ENCODE measurements at places on chromosomes 12 and 14. TPM values are rescaled to one million over a fixed set of nuclear protein-coding genes. Genes with fewer than 3 reads are reported as not detected.
A peak's percentile ranks its signal among the peaks of the same experiment; 100 is the strongest.

DNA sequence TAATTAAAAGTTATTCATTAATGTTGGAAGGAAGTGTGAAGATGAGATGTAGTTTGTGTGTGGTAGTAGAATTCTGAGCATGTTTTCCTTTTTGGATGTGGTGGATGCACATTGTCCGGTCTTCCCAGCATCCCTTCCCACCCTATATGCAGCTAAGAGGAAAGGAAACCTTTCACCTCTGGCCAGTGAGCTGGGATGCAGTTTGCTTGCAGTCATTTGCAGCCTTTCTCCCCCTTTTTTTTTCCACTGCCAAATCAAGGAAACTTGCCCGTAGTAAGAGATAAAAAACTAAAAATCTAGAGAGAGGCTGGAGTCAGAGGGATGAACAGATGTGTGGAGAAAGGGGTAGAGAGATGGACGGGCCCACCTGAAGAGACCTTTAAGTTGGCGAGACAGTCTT, 72.5 kb upstream of the SLC38A2 start:
- DNase-seq: no peak

DNA sequence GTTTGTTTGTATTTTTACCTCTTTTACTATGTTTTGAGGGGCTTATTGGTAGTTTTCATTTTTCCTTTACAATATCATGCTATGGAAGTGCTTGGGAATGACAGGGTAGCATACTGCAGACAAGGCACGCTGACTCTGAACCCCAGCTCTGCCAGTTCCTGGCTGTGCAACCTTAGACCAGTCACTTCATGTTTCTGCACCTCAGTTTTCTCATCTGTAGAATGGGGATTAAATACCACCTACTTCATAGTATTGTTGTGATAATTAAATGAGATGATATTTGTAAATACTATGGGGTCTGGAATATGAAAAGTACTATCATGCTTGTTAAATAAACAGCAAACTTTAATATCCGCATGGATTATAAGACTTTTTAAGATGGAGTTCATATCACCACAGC, 35.4 kb downstream of the SRRM4 start:
- DNase-seq: no peak

DNA sequence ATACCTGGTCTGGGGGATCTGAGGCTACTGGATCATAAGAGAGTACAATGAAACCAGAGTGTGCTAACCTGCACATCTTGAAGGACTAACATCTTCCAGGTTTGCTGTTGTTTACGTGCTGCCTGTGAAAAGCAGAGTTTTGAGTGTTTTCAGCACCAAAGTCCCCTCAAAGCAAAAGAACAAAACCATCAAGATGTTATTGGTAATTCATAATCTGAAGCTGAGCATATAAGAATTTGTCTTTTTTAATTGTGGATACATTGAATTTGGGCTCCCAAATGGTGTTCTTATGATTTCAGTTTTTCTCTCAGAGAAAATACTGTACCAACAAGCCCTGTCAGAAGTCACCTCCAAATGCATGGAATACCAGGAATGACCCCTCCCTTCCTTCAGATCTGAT, 110.2 kb downstream of the BTG1 start:
- DNase-seq: no peak

DNA sequence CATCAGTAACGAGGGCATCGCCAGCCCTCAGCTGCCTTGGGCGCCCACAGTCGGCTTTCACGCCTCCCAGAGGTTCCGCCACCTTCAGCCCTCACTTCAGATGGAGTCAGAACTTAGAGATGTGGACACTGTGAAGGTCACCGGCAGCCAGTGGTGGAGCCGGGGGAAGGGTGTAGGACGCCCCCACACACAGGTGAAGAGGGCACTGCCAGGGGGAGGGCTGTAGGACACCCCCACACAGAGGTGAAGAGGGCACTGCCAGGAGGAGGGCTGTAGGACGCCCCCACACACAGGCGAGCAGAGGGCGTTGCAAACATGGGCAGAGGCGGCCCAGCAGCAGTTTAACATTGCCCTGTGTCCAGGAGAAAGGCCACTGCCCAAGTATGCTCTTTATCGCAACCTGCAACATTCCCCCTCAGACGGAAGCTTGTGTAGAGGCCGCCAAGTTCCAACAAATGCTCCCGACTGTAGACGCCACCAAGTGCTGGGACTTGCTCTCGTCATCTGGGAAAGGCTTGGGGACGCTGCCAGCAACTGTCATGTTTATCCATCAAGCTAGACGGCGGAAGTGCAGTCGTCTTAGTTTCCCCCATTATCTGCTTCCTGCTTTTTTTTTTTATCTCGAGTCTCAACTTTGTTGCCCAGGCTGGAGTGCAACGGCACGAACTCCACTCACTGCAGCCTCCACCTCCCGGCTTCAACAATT, 4.9 kb upstream of the ANKLE2 start:
- DNase-seq: no peak

GRCh38 chr12:95548539-95549391, 2.5 kb downstream of the USP44 start:
- peak; percentile 82 for DNase-seq

GRCh38 chr12:31201382-31201781, 124.6 kb downstream of the SINHCAF start:
- DNase-seq: no peak

DNA sequence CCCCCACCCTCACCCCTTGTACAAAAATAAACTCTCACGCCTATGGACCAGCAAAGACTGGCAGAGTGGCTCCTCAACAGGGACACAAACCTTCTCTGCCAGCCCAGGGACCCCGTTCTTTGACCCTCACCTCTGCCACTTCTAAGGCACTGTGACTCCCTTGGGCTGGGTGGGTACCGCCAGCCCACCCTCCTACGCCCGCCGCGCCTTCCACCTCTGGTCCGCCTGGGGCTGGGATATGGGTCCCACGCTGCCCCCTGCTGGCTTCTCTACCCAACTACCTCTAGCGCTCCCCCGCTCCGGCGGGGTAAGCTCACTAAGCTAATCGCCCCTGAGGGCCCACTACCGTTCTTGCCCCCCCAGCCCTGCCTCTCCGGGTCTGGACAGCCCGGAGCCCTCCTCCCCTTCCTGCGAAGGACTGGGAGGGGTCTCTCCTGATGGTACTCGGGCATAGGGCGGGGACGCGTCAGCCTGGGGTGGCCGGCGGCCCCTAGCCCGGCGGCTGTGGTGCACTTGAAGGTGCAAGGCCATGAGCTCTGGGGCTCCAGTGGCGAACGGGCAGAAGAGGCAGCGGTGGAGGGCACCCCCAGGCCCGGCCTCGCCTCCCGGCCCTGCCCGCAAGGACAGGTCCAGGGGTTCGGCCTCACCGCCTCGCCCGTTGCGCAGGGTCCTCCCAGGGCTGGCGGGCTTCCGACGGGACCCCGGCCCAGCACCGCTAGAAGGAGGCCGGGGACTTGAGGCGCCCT, 8.1 kb downstream of the ZNF219 start:
- DNase-seq: no peak

DNA sequence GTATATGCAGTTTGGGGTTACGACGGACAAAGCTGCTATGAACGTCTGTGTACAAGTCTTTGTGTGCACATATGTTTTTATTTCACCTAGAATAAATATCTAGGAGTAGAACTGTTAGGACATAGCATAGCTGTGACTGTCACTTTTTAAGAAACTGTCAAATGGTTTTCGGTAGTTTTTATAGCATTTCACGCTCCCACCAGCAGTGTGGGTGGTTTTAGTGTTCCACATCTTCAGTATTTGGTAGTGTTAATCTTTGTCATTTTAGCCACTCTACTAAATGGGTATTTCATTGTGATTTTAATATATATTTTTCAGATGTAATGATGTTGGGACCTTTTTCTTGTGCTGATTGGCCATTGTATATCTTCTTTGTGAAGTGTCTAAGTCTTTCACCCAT, 109.1 kb upstream of the BCAT1 start:
- DNase-seq: no peak

- DNase-seq: no peak
Measured at GRCh38 chr12:120467439-120467838, 2.1 kb downstream of the SRSF9 start.

GRCh38 chr12:28622406-28622805, 432.1 kb downstream of the CCDC91 start:
- no peak for DNase-seq

GRCh38 chr12:130335517-130336392, 1.9 kb upstream of the PIWIL1 start:
- no peak for DNase-seq

DNA sequence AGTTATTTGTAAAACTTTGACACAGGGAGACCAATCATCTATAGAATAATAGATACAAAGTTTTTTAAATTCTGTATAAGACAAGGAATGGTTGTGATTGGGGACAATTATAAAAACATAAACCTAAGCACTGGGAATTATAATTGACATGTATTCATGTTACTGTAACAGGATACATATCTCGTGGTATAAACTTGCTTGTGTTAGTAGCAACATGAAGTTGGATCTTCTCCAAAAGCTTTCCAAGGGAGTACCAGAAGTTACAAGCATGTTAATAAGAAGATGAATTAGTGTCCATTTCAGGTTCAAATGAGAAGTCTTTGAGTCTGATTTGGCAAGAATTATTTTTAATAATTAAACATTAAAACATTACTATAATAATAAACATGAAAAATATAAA, 42.2 kb downstream of the CDKL1 start:
- DNase-seq: no peak

CLEC9A gene
- total RNA-seq: not detected

ZFHX2 gene
- total RNA-seq: 2.4 TPM

CLEC6A gene
- total RNA-seq: not detected
